ENCODE measurements at places on chromosomes 7 and 10.

DNA sequence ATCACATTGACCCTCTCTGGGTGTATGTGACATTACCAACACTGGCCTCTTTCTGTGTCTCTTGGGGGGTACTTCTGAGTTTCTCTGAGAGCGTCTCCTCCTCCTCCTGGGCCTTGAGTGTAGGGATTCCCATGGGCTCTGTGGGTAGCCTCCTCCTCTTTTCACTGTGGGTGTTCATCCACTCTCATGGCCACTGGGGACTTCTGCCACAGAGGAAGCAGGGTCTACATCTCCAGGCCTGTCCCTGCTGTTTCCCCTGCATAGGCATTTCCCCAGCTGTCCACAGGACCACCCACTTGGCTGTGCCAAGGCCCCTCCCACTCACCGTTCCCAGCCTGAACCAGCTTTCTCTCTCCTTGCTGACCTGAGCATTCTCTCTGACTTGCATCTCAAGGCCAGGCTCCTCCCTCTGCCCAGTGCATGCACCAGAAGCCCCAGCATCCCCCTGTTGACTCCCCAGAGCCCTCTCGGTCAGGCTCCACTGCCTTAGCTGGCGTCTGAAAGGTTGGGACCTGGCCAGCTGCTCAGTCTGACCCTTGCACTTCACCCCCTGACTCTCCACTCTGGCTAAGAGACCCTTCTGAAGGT is 487.6 kb downstream of the GLRX3 start:
- no peak for DNase-seq

- no peak for DNase-seq
Measured at GRCh38 chr7:142785841-142786250, 15.1 kb downstream of the PRSS2 start.

- no peak for DNase-seq
Measured at GRCh38 chr10:11783558-11783865, 39.6 kb upstream of the PROSER2 start.

- DNase-seq: no peak
Measured at GRCh38 chr7:2807845-2808772, 36.0 kb downstream of the GNA12 start.

GRCh38 chr7:134900166-134900982 is 85.9 kb upstream of the AGBL3 start:
- DNase-seq: no peak

DNA sequence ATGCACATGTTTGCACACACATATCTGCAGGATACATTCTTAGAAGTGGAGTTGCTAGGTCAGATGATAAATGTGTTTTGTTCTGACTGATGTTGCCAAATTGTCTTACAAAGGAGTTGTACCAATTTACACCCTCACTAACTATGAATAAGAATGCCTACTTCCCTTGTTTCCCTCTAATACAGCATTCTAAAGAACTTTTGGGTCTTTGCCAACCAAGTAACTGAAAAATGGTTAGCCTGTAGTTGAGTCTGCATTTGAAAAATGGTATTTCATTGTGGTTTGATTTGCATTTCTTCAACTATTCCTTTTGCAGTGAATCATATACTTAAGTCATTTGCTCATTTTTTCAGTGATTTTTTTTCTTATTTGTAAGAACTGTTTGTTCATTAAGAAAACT is 48.4 kb downstream of the TMEM26 start:
- DNase-seq: no peak

- no peak for DNase-seq
Measured at GRCh38 chr10:8439040-8439439, 384.6 kb downstream of the GATA3 start.

DNA sequence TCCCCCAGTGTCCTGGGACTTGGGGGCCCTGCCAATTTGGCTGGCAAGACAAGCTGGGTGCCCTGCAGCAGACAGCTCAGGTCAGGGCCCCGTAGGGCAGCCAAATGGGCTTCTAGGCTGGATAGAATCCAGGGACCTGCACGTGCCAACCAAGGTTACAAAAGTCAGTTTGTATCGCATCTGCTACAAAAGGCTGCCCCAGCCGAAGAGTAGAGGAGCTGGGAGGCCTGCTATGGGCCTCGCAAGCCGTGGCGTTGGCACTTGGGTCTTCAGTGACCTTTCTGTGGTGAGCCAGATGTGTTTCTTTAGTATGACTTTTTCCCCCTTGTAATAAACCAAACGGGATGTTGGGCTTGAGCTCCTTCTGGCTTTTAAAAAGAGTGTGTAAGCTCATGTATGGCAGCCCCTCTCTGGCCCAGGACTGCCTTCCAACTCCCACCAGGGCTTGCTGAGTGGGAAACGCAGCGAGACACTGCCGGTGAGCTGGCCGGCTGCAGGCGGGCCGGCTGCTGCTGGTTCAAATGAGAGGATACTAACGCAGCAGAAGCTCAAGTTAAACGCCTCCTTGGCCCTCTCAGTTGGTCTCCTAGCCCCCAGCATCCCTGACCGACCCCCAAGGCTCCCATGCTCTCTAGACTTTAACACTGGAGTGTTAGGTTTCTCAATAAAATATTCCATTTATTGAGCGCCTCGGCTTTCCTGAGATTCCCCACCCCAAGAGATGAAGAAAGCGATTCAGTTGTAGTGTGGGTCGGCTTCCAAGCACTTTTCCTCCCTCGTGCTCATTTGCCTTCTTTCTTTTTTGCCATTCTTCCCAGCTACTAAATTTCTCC is 3.1 kb upstream of the HOXA10 start:
- no peak for DNase-seq

DNA sequence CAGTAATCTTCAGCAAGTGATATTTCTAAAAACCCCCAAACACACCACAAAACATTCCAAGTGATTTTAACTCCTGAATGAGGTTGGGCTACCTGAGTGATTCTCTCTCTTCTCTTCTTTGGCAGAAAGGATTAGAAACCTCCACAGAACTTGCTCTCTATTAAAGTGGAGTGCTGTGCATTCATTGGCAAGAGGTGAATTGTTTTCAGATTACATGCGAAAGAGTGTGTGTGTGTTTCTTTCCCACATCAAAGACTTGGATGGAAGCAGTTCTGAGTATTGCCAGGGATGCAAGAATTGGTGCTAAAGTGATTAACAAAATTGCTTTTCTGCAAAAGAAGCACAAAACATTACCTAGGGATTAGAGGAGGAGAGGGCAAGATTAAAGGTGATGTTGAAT is 13.1 kb upstream of the FBXW4 start:
- no peak for DNase-seq

DNA sequence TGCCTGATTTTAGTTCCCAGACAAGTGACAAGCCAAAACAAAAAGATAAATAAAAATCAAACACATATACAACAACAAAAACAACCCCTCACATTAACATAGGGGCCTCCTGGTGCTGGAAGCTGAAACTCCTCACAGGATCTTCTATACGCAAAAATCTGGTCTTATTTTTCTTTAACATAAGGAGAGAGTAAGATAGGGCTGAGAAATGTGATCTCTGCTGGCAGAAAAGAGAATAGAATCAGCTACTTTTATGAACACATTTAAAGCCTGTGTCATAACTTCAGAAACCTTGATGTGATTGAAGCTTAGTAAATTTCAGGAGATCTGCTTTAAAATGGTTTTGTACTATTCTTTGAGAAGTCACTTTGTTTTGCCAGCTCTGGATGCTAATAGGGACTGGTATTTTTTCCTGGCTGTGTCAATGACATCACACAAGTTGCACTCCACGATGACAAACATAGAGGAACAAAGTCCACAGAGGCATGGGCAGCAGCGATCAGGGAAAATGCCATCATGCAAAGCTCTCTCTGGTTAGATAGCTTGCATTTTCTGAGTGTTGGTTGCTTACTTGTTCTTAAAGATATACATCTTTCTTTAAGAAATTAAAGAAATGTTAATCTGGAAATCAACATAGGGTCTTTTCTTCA is 176.6 kb upstream of the SP4 start:
- no peak for DNase-seq

GRCh38 chr10:28971764-28972163 is 294.4 kb downstream of the BAMBI start:
- DNase-seq: no peak

GRCh38 chr10:119933179-119933578 is 40.6 kb downstream of the SEC23IP start:
- DNase-seq: peak; percentile 7

DNA sequence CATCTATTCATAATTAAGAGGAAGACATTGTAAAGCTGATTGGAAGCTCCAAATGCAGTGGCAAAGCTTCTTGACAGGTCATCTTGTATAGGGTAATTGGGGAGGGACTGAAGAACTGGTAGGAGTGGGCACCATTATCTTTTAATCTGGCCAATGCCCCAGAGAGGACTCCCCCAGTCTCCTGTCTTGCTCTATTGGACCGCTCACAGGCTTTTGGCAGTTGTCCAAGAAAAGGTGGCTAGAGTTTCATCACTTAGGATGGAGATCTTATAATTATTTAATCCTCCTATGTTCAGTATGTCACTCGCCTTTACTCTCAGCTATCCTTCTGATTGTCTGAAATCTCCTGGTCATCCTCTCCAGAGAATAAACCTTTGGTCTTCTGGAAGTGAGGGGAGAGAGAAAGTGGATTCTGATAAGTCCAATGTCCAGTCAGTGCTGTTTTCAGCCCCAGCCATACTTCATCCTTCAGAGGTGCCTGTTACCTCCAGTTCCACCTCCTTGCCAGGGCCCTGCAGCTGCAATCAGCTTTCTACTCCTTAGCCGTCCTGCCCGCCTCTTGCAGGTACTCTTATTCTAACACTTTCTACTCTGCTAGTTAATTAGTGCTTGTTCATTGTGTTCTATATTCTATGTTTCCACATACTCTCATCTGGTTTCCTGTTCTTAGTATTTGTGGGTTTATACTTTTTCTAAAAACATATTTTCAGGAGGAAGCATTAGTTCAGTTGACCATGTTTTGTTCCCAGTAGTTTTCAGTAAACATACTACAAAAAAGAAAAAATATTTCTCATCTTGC is 241.6 kb downstream of the NSUN6 start:
- no peak for DNase-seq

DNA sequence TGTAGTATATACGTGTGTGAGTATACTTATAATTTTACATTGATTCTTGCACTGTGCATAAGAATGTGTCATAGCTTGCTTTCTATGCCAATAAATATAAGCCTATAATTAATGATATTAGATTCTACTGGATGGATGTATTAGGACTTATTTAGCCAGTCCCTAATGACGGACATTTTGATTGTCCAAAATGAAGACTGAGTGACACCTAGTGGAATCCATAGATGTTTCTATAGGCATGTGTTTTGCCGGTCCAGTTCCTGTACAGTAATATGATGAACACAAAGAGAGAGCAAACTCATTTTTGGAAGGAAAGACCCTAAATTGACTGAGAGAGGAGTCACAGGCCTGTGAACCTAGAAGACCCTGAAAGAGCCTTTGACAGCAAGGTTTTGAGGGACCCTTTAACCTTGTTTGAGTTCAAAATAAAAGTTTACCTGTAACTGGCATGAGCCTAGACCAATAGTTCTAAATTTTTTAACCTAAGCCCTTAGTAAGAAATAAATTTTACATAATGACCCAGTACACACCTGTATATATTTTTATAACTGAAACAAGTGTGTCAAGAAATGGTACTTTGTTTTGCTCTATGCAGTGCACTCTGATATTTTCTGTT is 42.4 kb upstream of the AGBL3 start:
- no peak for DNase-seq
